ENCODE measurements at places on chromosomes 3 and 15. TPM values are rescaled to one million over a fixed set of nuclear protein-coding genes. Genes with fewer than 3 reads are reported as not detected.

DNA sequence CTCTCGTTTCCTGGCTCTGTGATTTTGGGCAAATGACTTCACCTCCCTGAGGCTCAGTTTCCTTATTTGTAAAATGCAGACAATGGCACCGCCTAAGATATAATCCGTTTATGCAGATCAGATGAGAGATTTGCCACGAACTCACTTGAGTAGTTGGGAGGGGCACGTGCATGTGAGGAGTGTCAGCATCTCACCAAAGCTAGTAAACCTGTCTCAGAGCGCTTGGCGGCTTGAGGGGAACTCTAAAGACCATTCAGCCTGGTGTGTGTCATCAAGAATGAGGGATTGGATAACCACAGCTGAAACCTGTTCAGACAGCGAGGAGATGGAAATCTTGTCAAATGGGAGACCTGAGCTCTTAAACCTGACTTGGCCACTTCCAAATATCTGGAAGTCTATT, 48.7 kb downstream of the BDH1 start:
- DNase-seq, result no peak
- H3K27ac ChIP-seq, result no peak overlapping the region
- H3K27me3 ChIP-seq, result no peaks in the 10 kb centered on the region
- peaks cover 30% of the 10 kb centered on the region for H3K4me1 ChIP-seq
- H3K4me3 ChIP-seq, result no peak overlapping the region
- H3K36me3 ChIP-seq, result no peaks in the 10 kb centered on the region

GRCh38 chr15:88401996-88402656, 65.1 kb downstream of the MRPL46 start:
- H3K4me3 ChIP-seq, result no peak overlapping the region
- no peaks in the 10 kb centered on the region for H3K4me1 ChIP-seq
- H3K27me3 ChIP-seq, result peaks cover 52% of the 10 kb centered on the region

- no peaks in the 10 kb centered on the region for H3K36me3 ChIP-seq
- no peak overlapping the region for H3K4me3 ChIP-seq
- no peak for DNase-seq
- H3K27me3 ChIP-seq, result no peaks in the 10 kb centered on the region
Observed at GRCh38 chr15:33242165-33242564, 47.7 kb upstream of the FMN1 start.

DNA sequence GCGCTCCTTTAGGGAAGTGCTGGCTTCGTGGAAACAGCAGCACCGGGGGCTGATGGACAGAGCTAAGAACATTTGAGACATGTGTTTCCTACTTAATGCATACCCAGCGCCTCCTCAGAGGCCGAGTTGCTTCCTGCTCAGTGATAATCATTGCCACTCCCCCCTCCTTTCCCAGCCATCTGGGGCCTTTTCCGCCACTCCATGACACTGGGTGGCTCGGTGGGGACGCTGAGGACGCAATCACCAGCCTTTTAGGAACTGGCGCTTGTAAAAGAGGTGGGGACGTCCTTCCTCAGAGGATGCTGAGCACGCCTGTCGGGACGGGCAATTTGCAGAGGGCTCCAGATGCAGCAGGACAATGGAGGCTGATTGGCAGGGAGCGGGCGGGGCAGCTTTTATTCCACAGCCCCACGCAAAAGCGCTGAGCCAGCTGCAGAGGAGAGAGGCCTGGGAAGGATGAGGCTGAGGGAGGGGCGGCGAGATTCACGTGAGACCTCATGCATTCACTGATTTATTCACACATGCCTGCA, 22.2 kb upstream of the IQSEC1 start:
- H3K27me3 ChIP-seq, result peaks cover 6% of the 10 kb centered on the region
- no peak overlapping the region for H3K4me3 ChIP-seq
- H3K4me1 ChIP-seq, result peaks cover 2% of the 10 kb centered on the region
- H3K36me3 ChIP-seq, result no peaks in the 10 kb centered on the region
- DNase-seq, result no peak

GRCh38 chr3:141754032-141754431, 9.2 kb upstream of the GRK7 start:
- DNase-seq, result no peak
- H3K36me3 ChIP-seq, result peaks cover 5% of the 10 kb centered on the region
- H3K27me3 ChIP-seq, result no peaks in the 10 kb centered on the region
- no peaks in the 10 kb centered on the region for H3K4me1 ChIP-seq
- H3K27ac ChIP-seq, result no peak overlapping the region
- no peak overlapping the region for H3K4me3 ChIP-seq

GRCh38 chr3:9951962-9952805, at the start of gene PRRT3:
TSS of gene PRRT3 (minus strand) at chr3:9952408. CDS start at chr3:9950115, 2,293 bp downstream.
- no peak for DNase-seq
- H3K4me3 ChIP-seq, result peak within 1 kb of the TSS; percentile 75
- H3K36me3 ChIP-seq, result no peaks in the 10 kb centered on the region
- H3K27ac ChIP-seq, result no peak within 1 kb of the TSS

- H3K4me1 ChIP-seq, result no peaks in the 10 kb centered on the region
- no peaks in the 10 kb centered on the region for H3K36me3 ChIP-seq
- no peak for DNase-seq
- H3K4me3 ChIP-seq, result no peak overlapping the region
Observed at GRCh38 chr15:78425643-78426042, 12.4 kb upstream of the IREB2 start.

DNA sequence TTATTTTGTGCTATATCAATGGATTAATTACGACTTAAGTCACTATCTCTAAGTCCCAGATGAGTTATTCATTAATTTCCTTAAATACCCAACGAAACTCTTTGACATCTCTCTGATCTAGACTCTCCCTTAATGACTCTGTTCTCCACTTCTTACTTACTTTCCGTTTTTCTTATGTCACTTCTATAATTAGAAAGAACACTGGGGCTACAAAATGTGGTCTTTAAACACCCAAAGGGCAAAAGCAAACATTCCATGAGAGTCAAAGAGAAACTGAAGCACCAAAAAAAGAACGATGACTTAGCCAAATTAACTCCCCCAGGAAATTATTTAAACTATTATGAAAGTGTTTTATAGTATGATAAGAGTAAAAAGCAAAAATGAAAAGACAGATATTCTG, 166.4 kb upstream of the UBE2E2 start:
- peaks cover 8% of the 10 kb centered on the region for H3K27me3 ChIP-seq
- H3K27ac ChIP-seq, result no peak overlapping the region

- peaks cover 20% of the 10 kb centered on the region for H3K4me1 ChIP-seq
- H3K36me3 ChIP-seq, result no peaks in the 10 kb centered on the region
- H3K4me3 ChIP-seq, result no peak overlapping the region
- no peaks in the 10 kb centered on the region for H3K27me3 ChIP-seq
- no peak overlapping the region for H3K27ac ChIP-seq
Observed at GRCh38 chr15:95930659-95931375, 399.7 kb upstream of the NR2F2 start.

- peaks cover 3% of the 10 kb centered on the region for H3K27me3 ChIP-seq
- H3K4me1 ChIP-seq, result peaks cover 6% of the 10 kb centered on the region
- H3K27ac ChIP-seq, result no peak overlapping the region
- no peak for DNase-seq
- H3K4me3 ChIP-seq, result no peak overlapping the region
- no peaks in the 10 kb centered on the region for H3K36me3 ChIP-seq
Observed at GRCh38 chr3:141343865-141344271, 24.4 kb upstream of the ZBTB38 start.

DNA sequence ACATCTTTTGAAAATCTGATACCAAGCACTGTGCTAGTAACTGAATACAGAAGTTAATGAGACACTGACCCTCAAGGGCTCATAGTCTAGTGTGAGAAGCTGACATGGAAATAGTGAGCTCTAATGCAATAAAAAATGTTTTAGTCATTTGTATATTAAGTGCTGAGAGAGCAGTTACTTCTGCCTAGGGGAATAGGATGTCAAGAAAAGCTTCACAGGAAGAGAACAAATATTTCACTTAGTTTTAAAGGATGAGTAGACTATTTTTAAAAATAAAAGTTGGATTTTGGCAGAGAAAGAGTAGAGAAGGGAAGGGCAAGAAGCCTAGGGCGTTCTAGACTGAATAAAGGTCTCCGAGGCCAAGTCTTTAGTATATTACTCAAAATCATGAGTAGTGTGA, 158.4 kb downstream of the ATG7 start:
- peaks cover 9% of the 10 kb centered on the region for H3K36me3 ChIP-seq
- DNase-seq, result no peak
- H3K4me3 ChIP-seq, result no peak overlapping the region
- no peaks in the 10 kb centered on the region for H3K27me3 ChIP-seq

- DNase-seq, result no peak
- H3K4me3 ChIP-seq, result no peak overlapping the region
- no peaks in the 10 kb centered on the region for H3K4me1 ChIP-seq
Observed at GRCh38 chr15:100083572-100083971, 258.2 kb downstream of the ADAMTS17 start.

DNA sequence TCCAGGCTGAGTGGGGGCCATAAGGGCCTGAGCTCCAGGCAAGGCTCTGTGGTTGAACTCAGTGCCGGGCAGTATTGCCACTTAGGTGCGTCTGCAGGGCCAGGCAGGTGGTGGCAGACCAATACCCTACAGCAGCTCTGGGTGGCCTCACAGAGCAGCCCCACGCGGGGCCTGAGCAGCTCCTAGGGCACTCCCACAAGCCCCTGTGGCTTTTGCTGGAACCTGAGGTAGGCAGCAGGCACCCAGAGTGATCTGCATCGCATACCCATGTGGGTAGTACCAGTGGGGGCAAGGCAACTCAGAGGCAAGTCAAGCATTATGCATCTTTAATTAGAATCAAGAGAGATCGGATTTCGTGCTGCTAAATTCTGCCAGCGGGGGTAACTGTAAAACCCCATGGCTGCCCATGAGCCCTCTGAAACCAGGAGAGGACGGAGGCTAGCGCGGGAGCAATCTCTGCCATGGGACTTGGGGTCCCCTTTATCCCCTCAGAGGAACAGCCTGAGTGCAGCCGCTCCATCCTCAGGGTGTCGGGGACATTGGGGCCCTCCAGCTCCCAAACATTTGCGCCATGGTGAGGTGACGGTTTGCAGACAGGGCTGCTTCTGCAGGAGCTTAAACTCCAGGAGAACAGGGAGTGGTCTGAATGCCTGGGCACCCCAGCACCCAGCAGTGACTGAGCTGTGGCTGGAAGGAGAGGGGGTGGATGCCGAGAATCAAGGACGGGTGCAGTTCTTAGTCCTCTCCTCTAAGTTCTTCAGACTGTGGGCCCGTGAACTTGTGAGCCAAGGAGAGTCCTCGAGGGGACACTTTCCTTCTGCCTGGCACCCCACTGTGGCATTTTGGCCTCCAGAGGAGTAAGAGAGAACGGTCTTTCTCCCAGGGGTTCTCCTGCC, 62.4 kb upstream of the PCSK6 start:
- no peak for DNase-seq
- H3K36me3 ChIP-seq, result no peaks in the 10 kb centered on the region
- peaks cover 44% of the 10 kb centered on the region for H3K27me3 ChIP-seq
- no peak overlapping the region for H3K27ac ChIP-seq
- H3K4me1 ChIP-seq, result peaks cover 2% of the 10 kb centered on the region

DNA sequence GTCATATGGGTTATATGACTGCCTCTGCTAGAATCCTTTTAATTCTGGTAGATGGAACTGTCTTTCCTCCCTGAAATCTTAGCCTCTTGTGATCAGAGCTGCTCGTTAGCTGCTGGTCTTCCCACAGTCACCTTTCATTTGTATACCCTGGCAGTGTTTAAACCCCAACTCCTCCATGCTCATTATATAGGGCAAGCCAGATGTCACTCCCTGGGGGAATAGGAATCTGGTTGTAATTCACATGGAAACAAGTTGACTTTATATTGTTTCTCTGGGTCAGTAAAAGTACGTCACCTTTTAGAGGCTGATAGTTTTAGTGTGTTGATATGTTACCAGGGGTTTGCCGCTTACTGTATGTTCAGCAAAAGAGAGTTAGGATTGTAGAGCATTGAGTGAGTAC, 103.5 kb downstream of the ITPR1 start:
- no peak for DNase-seq
- no peaks in the 10 kb centered on the region for H3K27me3 ChIP-seq
- H3K27ac ChIP-seq, result peak overlapping the region; percentile 35
- no peaks in the 10 kb centered on the region for H3K36me3 ChIP-seq
- H3K4me1 ChIP-seq, result peaks cover 27% of the 10 kb centered on the region

DNA sequence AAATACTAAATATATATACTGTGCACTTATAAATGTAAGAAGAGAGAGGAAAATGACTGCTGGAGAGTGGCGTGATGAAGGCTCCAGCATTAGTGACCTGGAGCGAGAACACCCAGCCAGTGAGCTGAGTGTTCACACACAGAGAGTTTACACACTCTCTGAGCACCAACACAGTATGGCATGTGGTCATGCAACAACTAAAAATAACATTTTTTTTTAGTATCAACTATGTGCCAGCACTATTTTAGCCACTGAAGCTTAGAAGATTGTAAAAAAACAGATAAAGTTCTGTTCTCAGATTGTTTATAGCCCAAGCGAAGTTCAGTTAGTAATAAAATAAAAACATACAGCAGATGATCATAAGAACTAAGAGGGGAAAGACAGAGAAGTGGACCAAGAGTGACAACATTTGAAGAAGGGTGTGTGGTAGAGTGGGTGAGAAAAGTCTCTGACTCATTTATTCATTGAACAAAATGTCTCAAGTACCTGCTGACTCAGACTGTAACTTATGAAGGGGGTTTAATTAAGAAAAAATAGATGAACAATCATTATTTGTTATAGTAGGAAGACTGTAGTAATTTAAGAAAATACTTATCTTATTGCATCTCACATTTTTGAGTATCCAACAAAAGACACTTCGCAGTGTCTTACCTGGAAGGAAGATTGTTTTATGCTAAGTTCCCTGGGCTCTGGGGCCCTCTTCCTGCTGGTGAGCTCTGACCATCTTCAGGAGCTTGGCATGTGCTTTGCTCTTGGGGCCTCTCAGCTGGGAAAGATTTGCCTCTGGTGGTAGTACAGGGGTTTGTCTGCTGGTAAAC, 43.8 kb downstream of the GAP43 start:
- peaks cover 23% of the 10 kb centered on the region for H3K4me1 ChIP-seq
- no peaks in the 10 kb centered on the region for H3K27me3 ChIP-seq
- no peaks in the 10 kb centered on the region for H3K36me3 ChIP-seq
- DNase-seq, result no peak

DNA sequence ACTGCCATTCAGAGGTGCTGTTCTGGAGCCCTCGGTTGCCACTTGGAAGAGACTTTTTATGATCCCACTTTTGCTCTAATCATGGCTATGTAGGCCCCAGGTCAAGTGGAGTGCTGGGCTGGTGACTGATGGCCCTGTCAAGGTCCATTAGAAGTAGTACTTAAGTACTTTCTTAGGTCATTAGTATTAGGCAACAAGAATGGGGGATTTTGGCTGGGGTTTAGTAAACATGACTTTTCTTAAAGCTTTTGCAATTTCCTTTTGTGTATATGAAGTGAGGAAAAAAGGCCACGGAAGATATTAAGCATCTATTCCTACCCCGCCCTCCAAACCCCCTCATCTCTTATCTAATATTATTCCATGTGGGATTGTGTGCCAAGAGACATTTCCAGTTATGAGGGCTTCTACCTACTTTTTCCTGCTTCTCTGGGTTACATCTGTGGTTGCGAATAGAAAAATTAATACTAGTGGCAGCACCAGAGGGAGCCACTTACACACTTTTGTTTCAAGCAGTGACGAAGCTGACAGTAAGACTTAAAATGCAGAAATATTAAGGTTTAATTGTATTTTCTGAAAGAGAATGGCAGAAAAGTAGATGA, 13.9 kb downstream of the NLGN1 start:
- peaks cover 22% of the 10 kb centered on the region for H3K4me1 ChIP-seq
- no peaks in the 10 kb centered on the region for H3K27me3 ChIP-seq
- H3K36me3 ChIP-seq, result no peaks in the 10 kb centered on the region
- no peak for DNase-seq
- H3K4me3 ChIP-seq, result no peak overlapping the region

Gene SPESP1
- total RNA-seq, result not detected

Gene TUBGCP4
- total RNA-seq, result 26.3 TPM

Gene OXTR
- total RNA-seq, result 12.7 TPM

Gene ZNF502
- not detected for total RNA-seq

Gene SLC12A8
- 11.6 TPM for total RNA-seq
